Immature natural killer cell (primary cell): ENCODE measurements at places on chromosomes 2 and 18. TPM values are rescaled to one million over a fixed set of nuclear protein-coding genes. Genes with fewer than 3 reads are reported as not detected.

Gene CAVIN2
- 13.9 TPM for polyA plus RNA-seq

Gene STAT4
- 143 TPM for polyA plus RNA-seq

Gene BBS5
- polyA plus RNA-seq: 0.51 TPM

Gene GREB1
- polyA plus RNA-seq: not detected

Gene ATP6V1B1
- not detected for polyA plus RNA-seq

Gene GCG
- polyA plus RNA-seq: not detected

Gene NTSR2
- not detected for polyA plus RNA-seq

Gene SS18
- polyA plus RNA-seq: 39.6 TPM

Gene PLB1
- polyA plus RNA-seq: not detected

Gene SH2D6
- not detected for polyA plus RNA-seq

Gene GPR55
- not detected for polyA plus RNA-seq

Gene ALPG
- not detected for polyA plus RNA-seq

Gene ONECUT2
- not detected for polyA plus RNA-seq
